ENCODE measurements at places on chromosomes 12 and 14.

DNA sequence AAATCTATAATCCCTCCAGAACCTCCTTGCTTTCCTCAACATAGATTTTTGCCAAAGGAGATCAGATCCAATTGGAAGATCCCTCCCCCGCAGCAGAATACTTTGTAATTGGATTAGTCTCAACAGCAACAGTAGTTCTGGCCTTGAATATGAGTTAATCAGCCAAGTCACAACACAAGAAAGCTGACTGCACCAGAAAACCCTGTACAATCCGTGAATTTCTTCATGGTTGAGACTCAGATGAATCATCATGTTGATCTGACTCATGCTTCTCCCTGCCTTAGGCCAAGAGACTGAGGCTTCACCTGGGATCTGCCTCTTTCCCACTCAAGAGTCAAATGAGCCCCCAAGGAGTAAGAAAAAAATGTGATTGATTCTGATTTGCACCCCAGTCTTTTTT lies 3.0 kb upstream of the METTL17 start:
- no peak for DNase-seq

- no peak for DNase-seq
Observed at GRCh38 chr14:98069712-98070171, 1202.3 kb downstream of the BCL11B start.

DNA sequence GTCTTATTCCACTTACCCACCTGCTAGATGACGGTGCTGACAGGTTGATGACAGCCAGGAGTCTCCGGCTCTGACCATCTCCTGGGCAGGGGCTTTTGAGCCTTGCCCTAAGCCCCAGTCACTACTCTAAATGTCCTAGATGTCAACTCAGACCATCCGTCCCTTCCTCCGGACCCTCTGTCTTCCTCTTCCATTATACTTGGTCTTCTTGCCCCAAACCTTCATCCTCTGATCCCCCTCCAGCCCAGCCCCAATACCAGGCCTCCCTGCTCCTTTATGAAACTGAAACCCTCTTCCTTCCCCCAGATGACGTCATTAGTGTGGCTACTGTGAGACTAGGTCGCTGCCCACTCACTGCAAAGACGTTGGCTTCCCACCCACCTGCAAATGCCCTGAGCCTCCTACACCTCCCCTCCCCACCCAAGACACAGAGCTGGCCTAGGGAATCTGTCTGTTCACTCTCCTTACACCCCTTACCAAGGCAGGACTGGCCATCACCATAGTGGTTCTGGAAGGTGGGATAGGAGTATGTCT lies 10.1 kb downstream of the KRT71 start:
- no peak for DNase-seq

DNA sequence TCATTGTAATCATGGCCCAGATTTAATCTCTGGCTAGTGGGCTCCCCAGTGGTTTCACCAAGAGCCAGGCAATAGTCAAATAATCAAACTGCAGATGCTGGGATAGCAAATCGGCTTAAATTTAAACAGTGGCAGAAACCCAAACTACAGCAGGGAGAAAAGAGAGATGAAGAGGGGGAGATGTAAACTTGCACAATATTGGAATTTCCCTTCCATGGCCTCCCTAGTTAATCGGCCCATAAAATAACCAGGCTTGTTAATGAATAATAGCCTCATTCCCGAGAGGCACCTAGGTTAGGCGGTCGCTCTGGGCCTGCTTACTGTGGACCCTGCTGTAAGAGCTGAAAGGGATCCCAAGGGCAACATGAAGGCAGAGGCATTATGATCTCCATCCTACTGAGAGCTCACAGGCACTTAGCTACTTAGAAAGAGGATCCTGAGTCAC lies 116.2 kb downstream of the NUAK1 start:
- no peak for DNase-seq

DNA sequence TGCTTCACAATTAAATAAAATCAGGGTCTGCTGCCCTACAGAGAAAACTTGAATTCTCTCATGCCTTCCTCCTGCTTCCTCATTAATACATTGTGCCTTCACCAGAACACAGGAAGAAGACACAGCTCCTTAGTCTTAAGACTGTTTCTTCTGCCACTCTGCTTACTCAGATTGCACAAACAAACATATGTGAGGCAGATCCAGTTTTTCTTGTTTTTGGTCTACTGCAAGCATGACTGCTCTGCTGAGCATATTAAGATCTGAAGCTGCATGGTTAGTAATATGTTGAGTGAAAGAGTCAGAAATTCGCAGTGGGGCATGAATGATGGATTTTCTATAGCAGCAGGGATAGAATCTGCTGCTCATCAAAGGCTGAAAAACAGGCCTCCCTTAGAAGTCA lies 321.1 kb upstream of the STXBP6 start:
- DNase-seq, result no peak

DNA sequence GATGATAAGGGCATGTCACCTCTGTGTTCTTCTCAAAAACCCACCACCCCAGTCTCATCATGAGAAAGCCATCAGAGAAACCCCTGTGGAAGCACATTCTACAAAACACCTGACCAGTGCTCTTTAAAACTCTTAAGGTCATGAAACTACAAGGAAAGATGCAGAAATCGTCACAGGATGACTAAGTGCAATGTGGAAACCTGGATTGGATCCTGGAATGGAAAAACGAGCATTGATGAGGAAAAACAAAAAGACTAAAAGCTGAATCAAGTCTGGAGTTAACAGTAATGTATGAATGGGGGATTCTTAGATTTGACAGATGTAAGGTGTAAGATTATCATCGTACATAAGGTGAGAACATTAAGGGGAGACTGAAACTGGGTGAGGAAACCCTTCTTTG lies 211.0 kb downstream of the TBX5 start:
- DNase-seq, result no peak

GRCh38 chr14:103728721-103729120 lies 13.1 kb downstream of the ZFYVE21 start:
- DNase-seq, result no peak

DNA sequence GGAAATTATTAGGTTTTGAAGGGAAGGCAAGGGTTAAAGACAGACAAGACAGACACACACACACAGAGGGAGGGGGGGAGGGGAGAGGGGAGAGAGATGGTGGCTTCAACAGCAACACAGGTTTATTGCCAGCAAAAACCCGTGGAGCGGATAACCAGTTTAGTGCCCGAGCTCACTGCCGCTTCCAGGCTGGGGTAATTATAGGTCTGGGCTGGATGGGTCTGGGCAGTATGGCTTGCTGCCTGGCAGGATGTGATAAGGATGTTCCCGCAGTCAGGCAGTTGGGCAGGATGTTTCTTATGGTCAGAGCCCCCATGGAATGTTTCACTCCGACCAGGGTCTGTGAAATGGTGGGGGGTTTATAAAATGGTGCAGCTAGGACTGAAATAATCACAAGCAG lies 4.4 kb upstream of the TDRD9 start:
- DNase-seq, result no peak

DNA sequence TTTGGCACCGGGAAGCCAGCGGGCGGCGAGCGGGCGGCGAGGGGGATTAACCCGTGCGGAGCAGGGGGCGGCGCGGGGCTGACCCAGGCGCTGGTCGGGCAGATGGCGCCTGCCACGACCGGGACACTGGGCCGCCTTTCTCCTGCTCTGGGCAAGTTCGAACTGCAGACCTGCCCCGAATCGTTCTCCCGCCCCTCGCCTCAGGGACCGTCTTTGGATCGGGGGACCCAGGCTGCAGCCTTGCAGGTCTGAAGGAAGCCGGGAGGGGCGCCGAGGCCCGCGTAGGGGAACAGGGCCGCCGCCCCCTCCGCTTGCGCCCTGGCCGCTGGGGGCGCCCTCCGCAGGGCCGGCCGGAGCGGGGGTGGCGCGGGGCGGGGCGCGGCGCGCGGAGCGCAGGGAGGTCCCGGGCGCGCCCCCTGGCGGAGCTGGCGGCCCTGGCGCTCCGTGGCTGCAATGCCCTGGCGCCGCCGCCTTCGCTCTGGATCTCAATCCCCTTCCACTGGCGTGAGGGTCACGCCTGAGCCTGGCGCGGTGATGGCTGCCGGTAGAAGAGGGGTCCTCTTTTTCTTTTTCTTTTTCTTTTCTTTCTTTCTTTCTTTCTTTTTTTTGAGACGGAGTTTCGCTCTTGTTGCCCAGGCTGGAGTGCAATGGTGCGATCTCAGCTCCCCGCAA lies 449 bp upstream of the LTBP2 start:
- peak; percentile 81 for DNase-seq

- DNase-seq, result no peak
Observed at GRCh38 chr14:90378249-90378648, 18.6 kb upstream of the CALM1 start.

GRCh38 chr14:50820786-50821509 lies 10.0 kb downstream of the NIN start:
- no peak for DNase-seq

GRCh38 chr12:2198005-2198501 lies 145.3 kb downstream of the CACNA1C start:
- no peak for DNase-seq

DNA sequence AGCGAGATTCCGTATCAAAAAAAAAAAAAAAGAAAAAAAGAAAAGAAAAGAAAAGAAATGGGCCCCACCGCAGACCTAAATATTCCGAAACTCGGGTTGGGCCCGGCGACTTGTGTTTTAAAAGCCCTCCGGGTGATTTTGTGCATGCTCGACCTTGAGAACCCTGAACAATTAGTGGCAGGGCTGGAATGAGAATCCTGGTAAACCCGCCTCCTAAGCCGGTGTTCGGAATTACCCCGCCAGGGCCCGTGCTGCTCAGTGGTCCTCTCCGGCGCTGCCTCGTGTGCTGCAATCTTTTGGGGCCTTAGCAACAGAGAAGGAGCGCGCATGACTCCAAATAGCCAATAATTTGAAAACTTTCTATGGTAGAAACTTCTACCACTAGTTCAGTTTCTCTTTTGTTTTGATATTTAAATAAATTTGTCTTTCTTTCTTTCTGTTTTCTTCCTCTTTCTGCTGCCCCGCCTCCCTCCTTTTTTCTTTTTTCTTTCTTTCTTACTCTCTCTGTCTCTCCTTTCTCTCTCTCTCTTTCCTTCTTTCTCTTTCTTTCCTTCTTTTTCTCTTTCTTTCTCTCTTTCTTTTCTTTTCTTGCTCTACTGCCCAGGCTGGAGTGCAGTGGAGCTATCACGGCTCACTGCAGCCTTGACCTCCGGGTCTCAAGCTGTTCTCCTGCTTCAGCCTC lies 1.5 kb upstream of the GALNT6 start:
- peak; percentile 43 for DNase-seq

DNA sequence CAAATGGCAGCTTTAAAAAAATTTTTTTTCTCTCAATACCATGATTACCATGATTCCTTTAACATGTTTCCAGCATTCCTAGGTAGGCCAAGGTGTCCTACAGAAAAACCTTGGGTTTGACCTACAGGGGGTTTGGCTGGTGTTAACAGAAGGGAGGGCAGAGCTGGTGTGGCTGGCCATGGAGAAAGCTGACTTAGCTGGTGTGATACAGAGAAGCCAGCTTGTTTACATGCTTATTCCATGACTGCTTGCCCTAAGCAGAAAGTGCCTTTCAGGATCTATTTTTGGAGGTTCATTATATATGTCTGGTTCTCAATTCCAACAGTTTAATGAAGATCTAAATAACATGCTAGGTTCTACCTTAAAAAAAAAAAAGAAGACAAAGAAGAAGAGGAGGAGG lies 68.6 kb downstream of the EEA1 start:
- no peak for DNase-seq

DNA sequence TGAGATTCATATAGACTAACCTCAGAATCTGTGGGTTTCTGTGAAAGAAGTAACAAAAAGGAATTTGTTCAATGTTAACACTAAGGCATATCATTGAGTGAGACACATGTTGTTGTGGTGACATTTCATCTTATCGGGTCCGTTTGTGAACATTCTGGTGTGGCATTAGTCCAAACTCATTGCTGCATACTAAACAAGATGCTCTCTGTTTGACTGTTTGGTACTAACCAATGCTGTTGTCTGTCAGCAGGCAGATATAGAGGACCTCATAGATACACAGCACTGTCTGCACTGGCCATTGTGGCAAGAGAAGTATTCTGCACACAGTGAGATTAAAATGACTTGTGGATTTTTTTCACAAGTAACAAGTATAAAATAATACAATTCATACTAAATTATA lies 41.2 kb downstream of the SLC25A21 start:
- no peak for DNase-seq

DNA sequence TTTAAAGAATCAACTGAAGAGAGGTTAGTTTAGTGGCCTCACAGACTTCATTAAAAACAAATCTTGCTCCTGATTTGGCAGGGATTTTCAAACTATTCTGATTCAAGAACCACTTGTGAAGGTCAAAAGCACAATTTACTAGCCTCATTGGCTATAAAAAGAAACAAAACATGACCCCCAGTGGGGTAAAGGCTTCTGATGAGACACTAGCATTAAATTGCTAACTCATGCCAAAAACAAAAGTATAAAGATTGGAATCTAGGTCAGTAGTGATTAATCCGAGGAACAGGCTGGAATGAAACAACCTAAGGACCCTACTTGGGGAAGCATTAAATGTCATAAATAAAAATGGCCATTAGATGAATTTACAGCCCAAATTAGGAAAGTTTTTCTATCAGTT lies 312.3 kb downstream of the PAWR start:
- DNase-seq, result no peak

- no peak for DNase-seq
Observed at GRCh38 chr14:54253195-54253947, 143.4 kb upstream of the CDKN3 start.

- no peak for DNase-seq
Observed at GRCh38 chr12:18559242-18559641, 178.6 kb downstream of the PLCZ1 start.

- no peak for DNase-seq
Observed at GRCh38 chr12:49888461-49889151, 15.1 kb downstream of the FAIM2 start.

GRCh38 chr14:97367278-97367677 lies 570.1 kb downstream of the VRK1 start:
- no peak for DNase-seq

DNA sequence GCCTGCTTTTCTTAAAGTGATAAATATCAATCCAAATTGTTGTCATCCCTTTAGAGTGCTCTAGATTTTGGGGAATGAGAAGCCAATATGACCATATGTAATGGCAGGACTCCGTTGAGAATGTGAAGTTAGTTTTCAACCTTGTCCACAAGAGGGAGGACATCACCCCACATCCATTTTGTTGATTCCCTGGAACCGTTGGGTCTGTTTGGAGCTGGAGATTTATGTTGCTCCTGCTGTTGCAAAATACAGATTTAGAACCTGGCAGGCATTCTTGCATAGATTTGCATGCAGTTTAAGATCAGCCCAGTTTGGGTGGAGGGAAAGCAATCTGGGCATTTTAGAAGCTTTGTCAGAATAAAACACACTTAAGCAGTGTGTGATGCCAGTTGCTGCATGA lies 620.1 kb downstream of the NRXN3 start:
- no peak for DNase-seq

DNA sequence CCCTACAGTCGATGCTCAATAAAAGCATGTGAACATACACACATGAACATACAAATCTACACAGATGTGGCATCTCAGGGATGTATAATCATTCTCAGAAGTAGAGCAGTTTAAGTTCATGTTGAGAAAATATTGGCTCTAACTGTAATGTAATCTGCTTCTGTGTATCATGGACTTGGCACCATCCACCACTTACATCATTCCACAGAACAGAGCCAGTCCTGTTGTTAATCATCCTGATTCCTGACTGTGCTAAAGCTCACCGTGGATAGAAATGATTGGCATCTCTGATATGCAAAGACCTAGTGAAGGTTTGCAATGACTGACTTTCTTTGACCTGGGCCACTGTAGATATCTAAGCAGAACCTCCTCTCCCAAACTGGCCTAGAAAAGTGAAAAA lies 1141.3 kb downstream of the BCL11B start:
- no peak for DNase-seq

All from CD4-positive, alpha-beta T cell treated with Interleukin-17A for 1 hour (primary cell).